ENCODE measurements at places on chromosomes 1 and 21. TPM values are rescaled to one million over a fixed set of nuclear protein-coding genes. Genes with fewer than 3 reads are reported as not detected.

FAM163A gene
- not detected for total RNA-seq

NCAM2 gene
- total RNA-seq: 8.5 TPM

UCHL5 gene
- 24.1 TPM for total RNA-seq

SPATA21 gene
- not detected for total RNA-seq

RGS4 gene
- total RNA-seq: 36.5 TPM

COL9A2 gene
- 2.1 TPM for total RNA-seq

KCNJ9 gene
- total RNA-seq: under 0.01 TPM

REN gene
- 0.17 TPM for total RNA-seq

USH2A gene
- under 0.01 TPM for total RNA-seq

RGS1 gene
- total RNA-seq: 0.50 TPM

MYOG gene
- not detected for total RNA-seq

All from fibroblast of lung (primary cell).